HT1080 (cell line): ENCODE measurements at places on chromosomes 5 and 9.

- DNase-seq: no peak
Observed at GRCh38 chr9:4113711-4114110, 186.2 kb downstream of the GLIS3 start.

DNA sequence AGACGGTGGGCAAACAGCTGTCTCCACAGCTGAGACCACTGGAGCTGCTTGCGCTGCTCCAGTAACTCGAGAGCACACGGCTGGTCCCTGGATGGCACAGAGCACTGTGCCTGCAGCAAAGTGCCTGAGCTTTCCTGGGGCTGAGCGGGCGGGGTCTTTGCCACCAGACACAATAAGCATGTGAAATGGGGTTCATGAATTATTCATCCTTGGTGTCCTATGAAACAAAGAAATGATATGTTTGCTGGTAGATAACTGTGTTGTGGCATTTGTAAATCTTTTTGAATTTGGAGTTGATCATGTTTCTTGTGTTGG, 151.7 kb upstream of the MPDZ start:
- DNase-seq: no peak

GRCh38 chr9:94882966-94883641, 156.6 kb downstream of the AOPEP start:
- no peak for DNase-seq

- DNase-seq: no peak
Observed at GRCh38 chr9:94829380-94830070, 103.0 kb downstream of the AOPEP start.

DNA sequence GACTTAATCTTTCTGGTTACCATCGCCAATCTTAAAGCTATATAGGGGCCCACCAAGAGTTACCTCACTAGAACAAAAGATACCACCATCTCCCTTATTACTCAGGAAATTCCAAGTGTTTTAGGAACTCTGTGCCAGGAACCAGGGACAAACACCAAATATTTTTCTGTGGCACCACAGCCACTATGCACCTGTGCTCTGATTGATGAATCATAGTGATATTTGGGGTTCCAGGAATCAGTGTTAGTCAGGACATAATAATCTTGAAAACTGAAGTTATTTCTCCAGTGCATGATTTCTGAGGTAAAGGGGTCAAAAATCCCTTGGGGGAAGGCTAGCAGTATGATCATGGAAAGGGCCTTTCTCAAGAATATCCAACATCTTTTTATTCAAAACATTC, 10.2 kb upstream of the TMED7 start:
- no peak for DNase-seq

DNA sequence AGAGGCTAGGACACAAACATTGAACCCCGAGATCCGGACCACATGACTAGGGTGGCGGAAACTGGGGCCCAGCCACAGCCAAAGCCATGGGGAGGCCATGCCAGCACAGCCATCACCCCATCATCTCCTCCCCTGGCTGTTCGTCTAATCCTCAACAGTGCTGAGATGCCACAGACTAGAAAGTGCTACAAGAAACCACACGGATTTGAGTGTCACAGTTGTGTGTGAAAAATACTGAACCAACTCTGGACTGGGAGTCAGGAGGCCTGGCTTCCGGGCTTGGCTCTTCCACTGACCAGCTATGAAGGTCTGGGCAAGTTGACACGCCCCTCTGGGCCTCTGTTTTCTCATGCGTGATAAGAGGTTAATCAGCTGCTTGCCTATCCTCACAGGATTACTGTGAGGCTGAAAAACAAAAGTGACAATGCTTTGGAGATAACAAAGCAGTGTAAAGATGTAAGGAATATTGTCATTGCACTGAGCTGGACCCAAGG, 38.8 kb upstream of the SHB start:
- no peak for DNase-seq
